NCI-H1092 (cell line): ENCODE measurements at places on chromosomes 11 and 22.

DNA sequence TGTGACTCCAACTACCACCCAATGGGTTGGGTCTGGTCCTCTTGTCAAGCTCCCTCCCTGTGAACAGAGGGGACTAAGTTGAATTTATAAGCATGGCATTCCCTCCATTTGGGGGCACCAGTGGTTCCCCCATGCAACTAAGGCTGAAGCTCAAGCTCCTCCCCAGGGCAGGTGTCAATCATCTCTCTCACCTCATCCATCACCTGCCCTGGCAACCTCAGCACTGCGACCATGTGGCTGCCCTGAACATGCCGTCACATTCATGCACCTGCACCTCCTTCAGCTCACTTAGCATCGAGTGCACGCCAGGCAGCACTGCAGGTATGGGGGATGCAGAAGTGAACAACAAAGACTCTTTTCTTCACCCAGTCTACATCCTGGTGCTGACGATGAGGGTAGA lies 799.3 kb downstream of the TBC1D22A start:
- DNase-seq, result no peak

DNA sequence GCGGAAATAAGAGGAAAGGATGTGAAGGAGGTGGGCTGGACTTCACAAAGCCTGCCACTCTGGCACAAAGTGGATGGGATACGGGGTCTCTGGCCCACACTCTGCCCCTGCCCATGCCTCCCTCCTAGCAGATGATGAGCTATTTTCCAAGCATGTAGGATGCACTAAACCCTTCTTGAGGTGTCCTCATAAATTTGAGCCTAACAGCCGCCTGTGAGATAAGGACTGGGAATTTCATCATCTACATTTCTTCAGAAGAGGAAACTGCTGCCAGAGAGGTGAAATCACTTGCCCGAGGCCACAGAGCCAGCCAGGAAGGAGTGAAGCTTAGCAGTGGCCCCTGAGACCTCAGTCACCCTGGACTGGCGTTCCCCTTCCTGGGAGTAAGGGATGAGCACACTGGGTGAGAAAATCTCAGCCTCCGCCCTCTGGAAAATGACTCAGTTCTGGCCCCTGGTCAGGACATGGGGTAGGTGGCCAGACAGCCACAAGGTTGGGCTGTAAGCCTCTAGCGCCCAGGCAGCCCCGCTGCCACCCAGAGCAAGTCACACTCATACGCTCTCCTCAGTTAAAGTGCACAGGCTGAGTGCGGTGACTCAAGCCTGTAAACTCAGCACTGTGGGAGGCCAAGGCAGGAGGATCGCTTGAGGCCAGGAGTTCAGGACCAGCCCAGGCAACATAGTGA lies 27.9 kb downstream of the MB start:
- no peak for DNase-seq

DNA sequence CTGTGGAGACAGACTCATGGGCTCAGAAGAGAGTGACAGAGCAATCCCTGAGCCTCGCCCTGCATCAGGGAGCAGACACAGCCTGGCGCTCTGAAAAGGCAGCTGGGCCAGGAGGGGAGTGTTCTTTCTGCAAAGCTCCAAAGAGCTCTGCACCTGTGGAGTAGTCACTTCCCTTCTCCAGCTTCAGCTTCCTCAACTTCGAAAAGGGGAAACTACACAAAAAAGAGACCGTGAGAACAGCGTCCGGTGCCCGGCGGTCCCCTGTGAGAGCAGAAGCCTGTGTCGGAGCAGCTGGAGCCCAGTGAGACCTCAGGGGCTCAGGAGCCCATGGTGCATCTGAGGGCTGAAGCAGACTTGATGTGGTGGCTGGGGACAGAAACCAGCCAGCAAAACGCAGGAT lies 35.1 kb downstream of the TP53I11 start:
- no peak for DNase-seq

GRCh38 chr22:28817919-28818859 lies 17.8 kb upstream of the XBP1 start:
- DNase-seq, result peak; percentile 31

GRCh38 chr11:3150726-3151125 lies 14.4 kb downstream of the OSBPL5 start:
- DNase-seq, result no peak

DNA sequence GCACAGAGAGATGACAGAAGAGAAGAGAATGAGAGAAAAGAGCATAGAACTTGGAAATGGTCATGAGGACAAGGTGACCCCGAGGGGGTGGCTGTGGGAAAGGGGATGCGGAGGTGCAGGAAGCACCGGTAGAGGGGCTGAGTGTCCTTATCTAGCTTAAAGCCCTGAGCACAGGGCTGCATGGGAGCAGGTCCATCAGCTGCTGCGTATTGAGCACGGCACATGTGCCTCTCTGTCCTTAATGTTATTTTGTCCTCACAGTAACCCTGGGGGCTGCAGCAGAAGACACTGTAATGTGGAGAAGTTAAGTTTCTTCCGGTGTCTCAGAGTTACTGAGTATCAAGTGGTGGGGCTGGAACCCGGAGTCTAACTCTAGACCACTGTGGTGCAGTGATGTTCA lies 94.4 kb upstream of the OR4B1 start:
- no peak for DNase-seq

GRCh38 chr11:45305874-45306623 lies 19.9 kb upstream of the SYT13 start:
- no peak for DNase-seq

- no peak for DNase-seq
Measured at GRCh38 chr11:48074425-48075181, 94.2 kb downstream of the PTPRJ start.

- no peak for DNase-seq
Measured at GRCh38 chr22:37880668-37881440, 25.2 kb upstream of the MICALL1 start.

GRCh38 chr11:122691549-122692150 lies 36.1 kb downstream of the UBASH3B start:
- DNase-seq, result no peak

GRCh38 chr11:15930442-15931025 lies 425.8 kb downstream of the SOX6 start:
- no peak for DNase-seq
